Stimulated activated CD4-positive, alpha-beta T cell treated with anti-CD3 and anti-CD28 coated beads, Interleukin-1b, Interleukin-23, amount 100 ng/mL, for 1 hour (primary cell): ENCODE measurements at places on chromosomes 2 and 18.

DNA sequence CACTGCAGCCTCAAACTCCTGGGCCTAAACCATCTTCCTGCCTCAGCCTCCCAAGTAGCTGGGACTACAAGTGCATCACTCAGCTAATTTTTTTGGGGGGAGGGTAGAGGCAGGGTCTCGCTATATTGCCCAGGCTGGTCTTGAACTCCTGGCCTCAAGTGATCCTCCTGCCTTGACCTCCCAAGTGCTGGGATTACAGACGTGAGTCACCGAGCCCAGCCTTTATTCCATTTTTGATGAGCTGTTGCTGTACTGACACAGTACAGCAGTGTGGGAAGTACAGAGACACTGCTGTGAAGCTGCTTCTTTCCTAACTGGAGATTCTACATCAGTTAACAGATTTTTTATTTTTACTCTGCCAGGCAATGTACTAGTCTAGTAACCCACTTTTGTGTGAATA lies 18.8 kb downstream of the PTRHD1 start:
- no peak for DNase-seq

GRCh38 chr18:3753106-3753505 lies 303.1 kb downstream of the TGIF1 start:
- no peak for DNase-seq

- DNase-seq: no peak
Observed at GRCh38 chr2:21135585-21135984, 11.8 kb downstream of the TDRD15 start.

- DNase-seq: no peak
Observed at GRCh38 chr2:23327416-23327815, 57.6 kb upstream of the KLHL29 start.

- no peak for DNase-seq
Observed at GRCh38 chr2:36369163-36369562, 13.6 kb downstream of the CRIM1 start.
